ENCODE measurements at places on chromosomes 7 and 10.

- no peak overlapping the region for H3K4me3 ChIP-seq
- no peak for DNase-seq
- H3K27me3 ChIP-seq: no peaks in the 10 kb centered on the region
- peaks cover 12% of the 10 kb centered on the region for H3K36me3 ChIP-seq
- no peak overlapping the region for H3K27ac ChIP-seq
- H3K4me1 ChIP-seq: no peaks in the 10 kb centered on the region
These were observed 57.8 kb downstream of the ZRANB1 start for GRCh38 chr10:124999433-125000365.

DNA sequence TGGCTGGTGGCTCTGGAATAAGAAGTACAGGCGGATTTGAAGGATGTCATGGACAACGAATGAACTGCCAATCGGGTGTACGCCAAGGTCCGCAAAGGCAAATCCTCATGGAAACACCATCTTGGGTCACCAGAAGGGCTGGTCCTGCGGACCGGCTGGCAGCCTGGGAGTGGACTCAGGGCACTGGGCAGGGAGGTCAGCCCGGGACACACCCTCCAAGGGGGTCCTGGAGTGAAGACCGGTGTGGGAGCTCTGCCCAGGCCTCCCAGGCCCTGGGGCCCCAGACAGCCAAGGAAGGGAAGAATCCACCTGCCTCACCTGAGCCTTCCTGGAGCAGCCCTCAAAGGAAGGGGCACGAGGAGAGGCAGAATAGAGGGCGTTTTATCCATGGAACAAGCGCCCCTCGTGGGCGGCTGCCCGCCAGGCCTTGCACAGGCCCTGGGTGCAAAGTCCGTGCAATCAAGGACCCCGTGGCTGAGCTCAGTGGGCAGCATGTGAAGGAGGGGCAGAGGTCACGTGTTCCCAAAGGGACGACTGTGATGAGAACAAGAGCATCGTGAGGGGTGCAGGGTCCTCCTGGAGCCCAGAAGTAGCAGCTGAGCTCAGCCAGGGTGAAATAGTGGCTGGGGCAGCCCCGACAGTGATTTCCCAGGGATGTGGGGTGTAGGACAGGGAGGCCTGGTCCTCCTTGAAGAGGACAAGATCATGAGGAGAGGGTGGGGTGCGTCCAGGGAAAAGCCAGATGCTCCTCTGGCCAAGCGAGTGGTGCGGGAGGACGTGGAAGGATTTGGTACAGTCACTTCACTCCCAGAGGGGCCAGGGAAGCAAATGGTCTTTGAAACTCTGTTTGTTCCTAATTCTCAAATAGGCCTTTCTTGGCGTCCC lies 105.2 kb downstream of the TCERG1L start:
- no peak overlapping the region for H3K4me3 ChIP-seq
- no peak overlapping the region for H3K27ac ChIP-seq
- no peaks in the 10 kb centered on the region for H3K4me1 ChIP-seq
- H3K27me3 ChIP-seq: no peaks in the 10 kb centered on the region
- no peaks in the 10 kb centered on the region for H3K36me3 ChIP-seq
- DNase-seq: no peak

- peaks cover 3% of the 10 kb centered on the region for H3K4me1 ChIP-seq
- no peaks in the 10 kb centered on the region for H3K36me3 ChIP-seq
- no peak for DNase-seq
These were observed 96.0 kb downstream of the MYL10 start for GRCh38 chr7:101533103-101533465.

- no peak overlapping the region for H3K4me3 ChIP-seq
- H3K36me3 ChIP-seq: no peaks in the 10 kb centered on the region
- no peaks in the 10 kb centered on the region for H3K4me1 ChIP-seq
These were observed 92.4 kb downstream of the WDR11 start for GRCh38 chr10:120943542-120943941.

DNA sequence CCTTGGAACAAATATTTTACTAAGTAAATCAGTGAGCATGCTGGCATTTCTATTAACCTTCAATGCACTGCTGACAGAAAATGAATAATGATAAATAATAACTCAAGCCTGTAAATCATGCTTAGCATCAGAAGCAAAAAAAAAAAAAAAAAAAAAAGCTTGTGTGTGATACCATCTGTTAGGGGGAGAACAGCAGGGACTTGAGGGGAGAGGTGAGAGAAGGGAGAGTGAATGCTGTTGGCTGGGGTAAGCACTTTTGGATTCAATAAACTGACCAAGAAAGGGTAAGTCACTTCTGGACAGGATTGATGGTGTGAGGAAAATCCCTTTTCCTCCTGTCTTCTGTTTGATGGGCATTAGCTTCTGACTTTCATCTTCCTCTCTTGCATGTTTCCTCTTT lies 996.4 kb downstream of the KCNMA1 start:
- DNase-seq: no peak
- H3K4me3 ChIP-seq: no peak overlapping the region
- H3K27ac ChIP-seq: no peak overlapping the region
- no peaks in the 10 kb centered on the region for H3K4me1 ChIP-seq

- no peak overlapping the region for H3K4me3 ChIP-seq
- peaks cover 76% of the 10 kb centered on the region for H3K36me3 ChIP-seq
- no peak overlapping the region for H3K27ac ChIP-seq
- H3K4me1 ChIP-seq: peaks cover 21% of the 10 kb centered on the region
- no peaks in the 10 kb centered on the region for H3K27me3 ChIP-seq
These were observed 10.2 kb downstream of the CUTC start for GRCh38 chr10:99742254-99742653.

DNA sequence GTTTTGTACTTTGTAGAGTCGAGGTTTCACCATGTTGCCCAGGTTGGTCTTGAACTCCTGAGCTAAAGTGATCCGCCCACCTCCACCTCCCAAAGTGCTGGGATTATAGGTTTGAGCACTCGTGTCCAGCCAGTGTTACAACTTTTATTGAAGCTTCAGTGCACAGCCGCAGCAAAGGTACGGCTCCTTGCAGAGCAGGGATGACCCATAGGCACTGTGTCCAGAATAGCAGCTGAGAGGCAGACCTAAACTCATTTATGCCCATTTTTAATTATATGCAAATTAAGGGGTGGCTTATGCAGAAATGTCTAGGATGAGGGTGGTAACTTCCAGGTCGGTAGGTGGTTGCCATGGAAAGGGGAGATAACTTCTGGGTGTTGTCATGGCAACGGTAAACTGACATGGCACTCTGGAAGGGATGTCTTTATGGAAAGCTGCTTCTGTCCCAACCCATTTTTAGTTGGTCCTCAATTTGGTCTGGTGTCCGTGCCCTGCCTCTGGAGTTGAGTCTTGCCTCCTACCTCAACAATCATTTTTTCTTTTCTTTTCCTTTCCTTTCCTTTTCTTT lies 22.7 kb downstream of the NYAP1 start:
- H3K27me3 ChIP-seq: no peaks in the 10 kb centered on the region
- H3K36me3 ChIP-seq: no peaks in the 10 kb centered on the region
- H3K4me1 ChIP-seq: no peaks in the 10 kb centered on the region
- no peak overlapping the region for H3K4me3 ChIP-seq
- DNase-seq: no peak
- H3K27ac ChIP-seq: no peak overlapping the region
